Hindlimb muscle (tissue), 1 donor: ENCODE measurements at places on chromosomes 3 and 15.

- peak; percentile 36 for DNase-seq
These were observed 24.8 kb downstream of the TMOD2 start for GRCh38 chr15:51775967-51776816.

DNA sequence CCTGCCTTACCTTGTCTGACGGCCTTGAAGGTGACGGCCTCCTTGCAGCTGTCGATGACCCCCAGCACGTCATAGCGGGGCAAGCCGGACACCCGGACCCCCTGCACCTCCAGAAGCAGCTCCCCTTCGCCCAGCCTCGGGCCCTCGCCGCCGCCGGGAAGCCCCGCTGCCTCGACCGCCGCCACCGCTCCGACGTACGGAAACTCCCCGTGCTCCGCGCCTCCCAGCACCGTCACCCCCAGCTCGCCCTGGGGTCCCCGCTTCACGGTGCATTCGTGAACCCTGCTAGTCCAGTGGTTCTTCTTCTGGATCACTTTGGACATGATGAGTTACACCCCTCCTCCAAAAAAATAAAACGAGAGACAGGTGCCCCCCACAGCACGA lies 740 bp downstream of the MAGI1 start:
- DNase-seq, result no peak

DNA sequence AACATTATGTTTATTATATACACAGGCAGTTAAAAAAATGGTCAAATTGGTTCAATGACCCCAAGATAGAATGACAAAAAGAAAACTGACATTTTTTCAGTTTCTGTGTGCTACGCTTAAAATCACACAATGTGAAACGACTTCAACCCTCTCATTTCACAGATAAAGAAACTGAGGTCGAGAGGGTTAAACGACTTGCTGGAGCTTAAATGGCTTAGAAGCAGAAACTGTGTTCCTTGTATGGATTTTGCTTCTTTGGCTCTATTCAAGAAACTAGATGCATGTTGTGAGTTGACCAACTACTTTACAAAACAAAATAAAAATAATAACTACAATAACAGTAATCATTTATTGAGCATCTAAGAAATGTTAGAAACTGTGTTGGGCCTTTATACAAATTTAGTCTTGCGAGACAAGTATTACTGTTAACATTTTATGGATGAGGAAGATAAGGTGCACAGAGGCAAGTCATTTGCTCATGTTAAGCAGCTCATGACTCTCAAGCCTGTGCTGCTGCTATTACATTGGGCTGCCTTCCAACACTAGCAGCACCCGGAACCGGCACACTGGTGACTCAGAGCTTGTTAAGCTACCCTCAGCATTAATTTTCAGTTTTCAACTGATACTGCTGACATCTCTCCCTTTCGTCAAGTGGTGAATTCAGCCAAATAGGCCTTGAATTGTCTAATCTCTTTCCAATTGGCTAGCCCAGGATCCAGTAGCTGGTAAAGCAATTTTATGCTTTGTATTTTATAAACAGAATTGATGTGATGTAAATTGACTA lies 487.6 kb downstream of the NAALADL2 start:
- DNase-seq, result no peak

GRCh38 chr15:48992545-48992944 lies 28.8 kb upstream of the SHC4 start:
- DNase-seq, result no peak

GRCh38 chr3:156978481-156978961 lies 152.4 kb downstream of the LEKR1 start:
- no peak for DNase-seq

- DNase-seq, result no peak
These were observed 74.1 kb upstream of the CHRM5 start for GRCh38 chr15:33894193-33894592.

GRCh38 chr3:9223672-9224071 lies 25.8 kb downstream of the SRGAP3 start:
- DNase-seq, result no peak

DNA sequence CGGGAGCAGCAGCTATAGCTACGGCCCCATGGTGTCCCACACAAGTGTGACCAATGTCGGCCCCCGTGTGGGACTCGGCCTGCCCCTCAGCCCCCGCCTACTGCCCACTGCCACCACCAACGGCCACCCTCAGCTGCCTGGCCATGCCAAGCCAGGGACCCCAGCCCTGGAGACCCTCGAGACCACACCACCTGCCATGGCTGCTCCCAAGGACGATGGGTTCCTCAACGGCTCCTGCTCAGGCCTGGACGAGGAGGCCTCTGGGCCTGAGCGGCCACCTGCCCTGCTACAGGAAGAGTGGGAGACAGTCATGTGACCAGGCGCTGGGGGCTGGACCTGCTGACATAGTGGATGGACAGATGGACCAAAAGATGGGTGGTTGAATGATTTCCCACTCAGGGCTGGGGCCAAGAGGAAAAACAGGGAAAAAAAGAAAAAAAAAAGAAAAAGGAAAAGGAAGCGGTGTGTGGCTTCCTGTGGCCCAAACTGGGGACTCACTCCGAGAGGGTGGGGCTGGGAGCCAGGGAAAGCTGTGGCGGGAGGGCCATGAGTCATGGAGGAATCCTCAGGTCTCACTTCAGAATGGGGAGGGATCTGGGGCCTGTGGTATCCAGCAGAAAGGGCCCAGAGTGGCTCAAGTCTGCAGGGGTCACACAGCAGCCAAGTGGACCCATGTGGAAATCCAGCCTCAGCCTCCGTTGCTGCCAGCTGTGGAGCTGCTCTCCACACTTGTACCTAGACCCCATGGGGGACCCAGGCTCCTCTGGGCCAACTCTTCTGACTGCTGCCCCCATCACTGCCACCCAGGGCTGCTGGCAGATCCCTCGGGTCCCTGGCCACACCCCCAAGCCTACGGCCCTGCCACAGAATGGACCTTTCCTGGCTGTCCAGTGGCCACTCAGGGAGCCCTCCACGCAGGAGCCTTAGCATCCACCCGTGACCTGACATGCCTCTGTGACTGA lies 26.1 kb downstream of the PTH1R start:
- no peak for DNase-seq

GRCh38 chr3:144821583-144821982 lies 850.0 kb downstream of the DIPK2A start:
- DNase-seq, result no peak

- DNase-seq, result no peak
These were observed 61.1 kb downstream of the ST6GAL1 start for GRCh38 chr3:186991470-186991869.

DNA sequence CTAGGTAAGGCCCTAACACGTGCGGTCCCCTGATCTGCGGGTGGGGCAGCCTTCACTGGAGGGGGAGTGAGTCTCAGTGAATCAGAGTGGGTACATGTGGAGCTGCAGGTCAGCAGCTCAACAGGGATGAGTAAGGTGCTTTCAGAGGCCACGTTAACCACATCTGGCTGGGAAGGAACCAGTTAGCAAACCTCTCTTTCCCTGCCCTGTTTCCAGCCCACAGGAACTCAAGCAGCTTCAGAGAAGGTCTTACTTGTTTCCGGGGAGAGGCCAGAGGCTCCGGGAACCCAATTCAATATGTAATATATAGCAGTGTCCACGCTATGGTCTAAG lies 175.3 kb downstream of the XXYLT1 start:
- no peak for DNase-seq

- no peak for DNase-seq
These were observed 406.0 kb downstream of the ZBTB20 start for GRCh38 chr3:114741066-114741465.
